NCI-H1930 (cell line): ENCODE measurements at places on chromosomes 7 and 10.
A peak's percentile ranks its signal among the peaks of the same experiment; 100 is the strongest.

DNA sequence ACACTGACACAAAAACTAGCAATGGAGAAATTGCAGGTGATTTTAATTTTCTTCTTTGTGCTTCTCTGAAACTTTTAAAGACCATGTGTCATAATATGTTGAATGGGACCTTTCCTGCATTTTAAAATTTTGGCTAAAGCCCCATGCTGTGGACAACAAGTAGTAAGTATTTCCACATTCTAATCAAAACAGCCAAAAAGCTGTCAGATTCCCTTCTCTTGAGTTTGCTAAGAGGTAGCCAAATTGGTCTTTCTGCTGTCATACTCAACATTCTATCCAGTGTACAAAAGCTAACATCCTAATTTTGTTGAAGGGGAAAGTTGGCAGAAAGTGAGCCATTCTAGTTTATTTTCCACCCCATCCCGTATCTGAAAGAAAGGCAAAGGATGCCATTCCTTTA is 447.6 kb downstream of the TFEC start:
- no peak for DNase-seq

GRCh38 chr7:37352974-37353948 is 95.4 kb downstream of the ELMO1 start:
- no peak for DNase-seq

GRCh38 chr7:28579571-28579970 is 167.3 kb downstream of the CREB5 start:
- DNase-seq = no peak

GRCh38 chr7:127245002-127245401 is 7.7 kb downstream of the GRM8 start:
- no peak for DNase-seq

- DNase-seq = no peak
Observed at GRCh38 chr7:103640031-103640779, 194.2 kb upstream of the SLC26A5 start.

DNA sequence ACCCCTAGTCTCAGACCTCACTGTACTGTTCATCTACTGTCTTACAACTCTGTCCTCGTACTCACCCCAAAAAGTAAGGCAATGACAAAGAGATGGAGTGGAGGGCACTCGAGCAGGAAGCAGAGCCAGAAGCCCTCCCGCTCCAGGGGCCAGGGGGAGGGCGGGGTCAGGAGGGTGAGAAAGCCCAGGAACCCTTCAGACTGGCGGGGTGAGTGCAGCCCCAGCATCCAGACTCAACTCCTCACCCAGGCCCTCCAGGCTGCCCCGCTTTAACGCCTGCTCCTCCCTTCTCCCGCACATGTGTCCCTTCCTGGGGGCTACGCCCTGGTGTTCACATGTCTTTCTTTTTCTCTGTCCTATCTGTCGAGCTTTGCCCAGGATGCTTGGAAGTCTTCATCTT is 66.1 kb downstream of the CALML3 start:
- no peak for DNase-seq

- DNase-seq = no peak
Observed at GRCh38 chr10:62811159-62811875, 4.8 kb downstream of the EGR2 start.

- DNase-seq = no peak
Observed at GRCh38 chr10:124346831-124347230, 71.9 kb downstream of the OAT start.

GRCh38 chr7:43925984-43926797 is at the start of gene UBE2D4:
UBE2D4 (plus strand) TSS chr7:43926436; CDS start chr7:43926533, 97 bp downstream.
- DNase-seq = peak; percentile 82

DNA sequence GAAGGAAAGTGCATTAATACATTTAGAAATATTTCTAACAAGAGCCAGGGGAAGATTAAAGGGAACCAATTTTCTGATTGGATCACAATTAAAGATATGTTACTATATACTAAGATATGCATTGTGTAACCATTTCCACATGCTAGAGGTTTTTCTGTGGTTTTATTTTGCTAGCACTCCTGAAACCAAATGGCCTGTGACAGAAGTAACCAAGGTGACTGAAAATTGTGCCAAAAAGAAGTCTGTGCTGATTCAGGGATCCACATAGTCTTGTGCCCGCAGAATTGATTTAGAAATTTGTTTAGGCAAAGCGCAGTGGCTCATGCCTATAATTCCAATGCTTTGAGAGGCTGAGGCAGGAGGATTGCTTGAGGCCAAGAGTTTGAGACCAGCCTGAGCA is 1.8 kb downstream of the CC2D2B start:
- no peak for DNase-seq

DNA sequence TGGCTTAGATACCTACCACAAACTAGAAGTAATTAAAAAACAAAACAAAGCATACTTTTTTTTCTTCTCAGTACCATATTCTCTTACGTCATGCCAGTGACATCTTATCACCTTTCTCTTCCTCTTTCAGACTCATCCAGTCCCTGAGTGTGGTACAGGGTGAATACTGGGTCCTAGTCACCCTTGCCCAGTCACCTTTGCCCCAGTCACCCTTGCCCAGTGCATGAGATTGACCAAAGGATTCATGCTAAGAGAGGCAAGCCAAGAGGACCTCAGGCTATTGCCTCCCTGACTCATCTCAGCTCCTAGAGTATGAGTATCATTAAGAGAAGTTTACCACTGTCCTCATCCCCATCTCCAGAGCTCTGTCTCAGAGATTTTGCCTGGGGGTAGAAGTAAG is 10.0 kb upstream of the TSPAN12 start:
- no peak for DNase-seq

DNA sequence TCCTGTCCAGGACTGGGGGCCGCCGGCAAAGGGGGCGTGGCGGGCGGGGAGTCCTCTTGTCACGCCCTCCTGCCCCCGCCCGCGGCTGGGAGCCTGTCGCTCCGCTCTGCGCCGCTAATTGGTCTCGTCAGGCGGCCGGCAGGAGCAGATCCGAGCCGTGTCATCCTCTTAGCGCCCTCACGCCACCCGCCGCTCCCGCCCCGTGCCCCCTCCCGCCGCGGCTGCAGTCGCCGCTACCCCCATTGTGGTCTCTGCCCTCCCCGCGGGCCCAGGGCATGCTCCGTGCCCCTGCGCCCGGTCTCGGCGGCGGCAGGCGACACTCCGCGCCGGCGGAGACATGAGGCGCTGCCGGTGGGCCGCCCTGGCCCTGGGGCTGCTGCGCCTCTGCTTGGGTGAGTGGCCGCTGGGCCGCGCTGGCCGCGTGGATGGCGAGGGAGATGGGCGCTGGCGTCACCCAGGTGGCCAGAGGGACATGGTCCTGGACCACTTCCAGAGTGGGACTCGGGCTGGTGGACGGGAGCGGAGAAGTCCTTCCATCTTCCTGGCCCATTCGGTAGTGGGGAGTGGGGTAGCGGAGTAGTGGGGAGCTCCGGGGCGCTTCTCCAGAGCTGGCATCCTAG is at the start of gene CDHR1:
TSS of gene CDHR1 (plus strand) at position 114 of the 620 bp plus-strand sequence. CDS start at position 338, 224 bp downstream.
- peak; percentile 6 for DNase-seq

DNA sequence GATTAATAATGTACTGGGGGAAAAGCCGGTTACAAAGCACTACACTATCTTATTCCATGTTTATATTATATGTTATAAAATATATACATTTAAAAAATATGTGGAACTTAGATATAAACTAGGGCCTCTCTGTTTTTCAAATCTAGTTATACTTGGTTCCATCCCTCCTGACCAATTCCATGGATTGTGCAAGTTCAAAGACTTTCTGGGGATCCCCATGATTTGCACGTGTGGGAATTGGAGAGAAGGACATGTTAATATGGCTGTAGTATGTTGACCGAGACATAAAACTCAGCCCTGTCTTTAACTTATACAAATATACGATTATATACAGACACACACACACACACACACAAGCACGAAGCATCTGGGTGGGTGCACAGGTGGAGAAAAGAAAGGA is 18.8 kb upstream of the ECHDC3 start:
- no peak for DNase-seq

- no peak for DNase-seq
Observed at GRCh38 chr10:51273574-51273973, 199.3 kb downstream of the PRKG1 start.

- DNase-seq = no peak
Observed at GRCh38 chr10:36358736-36359135, 716.6 kb upstream of the FZD8 start.

- DNase-seq = no peak
Observed at GRCh38 chr10:21527598-21528235, 2.2 kb upstream of the SKIDA1 start.

DNA sequence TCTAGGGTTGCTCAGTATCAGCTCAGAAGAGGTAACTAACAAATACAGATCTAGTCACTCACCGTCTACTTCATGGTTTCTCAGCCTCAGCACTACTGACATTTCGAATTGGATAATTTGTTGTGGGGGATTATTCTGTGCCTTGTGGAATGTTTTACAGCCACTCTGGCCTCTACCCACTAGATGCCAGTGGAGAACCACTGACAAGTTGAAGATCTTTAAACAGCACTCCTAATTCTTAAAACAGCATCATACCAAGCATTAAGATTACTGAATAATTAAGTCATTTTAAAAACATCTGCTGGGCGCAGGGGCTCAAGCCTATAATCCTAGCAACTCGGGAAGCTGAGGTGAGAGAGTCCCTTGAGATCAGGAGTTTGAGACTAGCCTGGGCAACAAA is 82.6 kb downstream of the UPF2 start:
- no peak for DNase-seq

DNA sequence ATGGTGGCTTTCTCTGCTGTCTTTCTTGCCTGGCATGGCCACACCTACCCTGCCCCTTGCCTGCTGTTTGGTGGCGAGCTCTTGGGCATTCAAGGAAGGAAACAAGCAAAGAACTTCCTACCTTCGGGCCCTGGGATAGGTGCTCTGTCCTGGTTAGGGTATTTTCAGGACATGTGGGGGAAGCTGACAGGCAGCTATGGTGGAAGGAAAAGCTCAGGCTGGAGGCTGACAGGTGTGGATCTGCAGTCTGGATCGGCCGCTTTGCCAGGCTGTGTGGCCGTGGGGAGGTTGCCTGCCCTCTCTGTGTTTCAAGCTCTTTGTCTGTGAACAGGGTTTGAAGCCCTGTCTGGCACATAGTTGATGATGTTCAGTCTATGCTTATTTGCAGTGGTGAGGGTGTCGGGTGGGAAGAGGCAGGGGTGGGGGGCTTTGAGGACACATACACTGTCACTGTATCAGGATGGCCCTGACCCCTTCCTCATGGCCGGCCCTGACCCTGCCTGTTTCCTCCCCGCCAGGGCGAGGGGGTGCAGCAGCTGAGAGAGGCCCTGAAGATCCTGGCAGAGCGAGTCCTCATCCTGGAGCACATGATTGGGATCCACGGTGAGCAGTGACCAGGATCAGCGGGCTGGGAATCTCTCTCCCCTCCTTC is 73.7 kb downstream of the MYL10 start:
- no peak for DNase-seq
